ENCODE measurements at places on chromosomes 2 and 18.
A peak's percentile ranks its signal among the peaks of the same experiment; 100 is the strongest.

DNA sequence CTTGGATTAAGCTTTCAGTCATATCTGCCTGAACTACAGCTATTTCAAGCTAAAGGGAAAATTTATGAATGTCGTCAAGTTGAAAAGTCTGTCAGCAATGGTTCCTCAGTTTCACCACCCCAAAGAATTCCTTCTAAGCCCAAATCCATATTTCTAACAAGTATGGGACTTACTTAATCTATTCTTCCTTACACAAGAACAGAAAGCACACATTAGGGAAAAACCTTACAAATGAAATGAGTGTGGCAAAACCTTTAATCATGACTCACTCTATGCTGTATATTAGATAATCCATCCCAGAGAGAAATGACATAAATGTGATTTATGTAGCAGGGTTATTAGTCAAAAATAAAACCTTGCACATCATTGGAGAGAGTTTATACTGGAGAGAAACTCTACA, 78.9 kb downstream of the RAB31 start:
- DNase-seq, result no peak

GRCh38 chr2:149612122-149612521, 24.5 kb upstream of the MMADHC start:
- DNase-seq, result no peak

DNA sequence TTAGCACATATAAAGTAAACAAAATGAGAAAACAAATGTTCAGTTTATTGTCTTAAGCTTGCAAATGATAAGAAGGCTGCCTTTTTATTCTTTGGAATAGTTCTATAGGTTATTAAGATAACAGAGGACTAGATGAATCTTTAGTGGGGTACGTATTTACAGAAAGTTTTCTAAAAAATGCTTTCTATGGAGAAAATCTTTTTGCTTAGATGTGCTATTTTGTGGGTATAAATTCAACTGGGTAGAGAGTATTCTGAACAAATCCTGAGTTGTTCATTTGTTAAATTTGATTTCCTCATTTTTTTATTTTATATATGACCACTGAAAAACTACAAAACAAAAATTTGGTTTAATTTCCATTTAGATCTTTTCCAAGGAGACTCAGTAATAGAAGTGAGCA, 566.9 kb downstream of the PLCL1 start:
- DNase-seq, result no peak

- no peak for DNase-seq
Measured at GRCh38 chr18:8238507-8238906, 370.7 kb upstream of the RAB12 start.

DNA sequence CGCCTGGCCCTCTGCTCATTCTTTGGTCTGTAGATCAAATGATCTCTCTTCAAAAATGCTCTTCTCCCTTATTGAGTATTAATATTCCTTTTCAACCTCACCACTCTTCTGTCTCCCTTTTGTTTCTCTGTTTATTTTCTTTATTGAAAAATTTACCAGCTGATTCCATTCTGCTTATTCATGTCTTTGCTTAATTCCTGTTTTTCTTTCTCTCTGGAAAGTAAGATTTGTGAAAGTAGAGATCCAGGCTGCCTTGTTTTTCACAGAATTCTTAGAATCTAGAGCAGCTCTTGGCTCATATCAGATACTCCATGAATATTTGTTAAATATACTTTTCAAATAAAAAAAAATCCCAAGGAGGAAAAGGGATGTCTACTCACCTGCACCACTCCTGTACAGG, 157.0 kb downstream of the DOCK10 start:
- no peak for DNase-seq

GRCh38 chr2:75099521-75099922, 99.8 kb downstream of the TACR1 start:
- no peak for DNase-seq

- no peak for DNase-seq
Measured at GRCh38 chr2:28329184-28329583, 63.5 kb upstream of the FOSL2 start.

- DNase-seq, result no peak
Measured at GRCh38 chr18:40249390-40250080, 1705.5 kb upstream of the PIK3C3 start.

DNA sequence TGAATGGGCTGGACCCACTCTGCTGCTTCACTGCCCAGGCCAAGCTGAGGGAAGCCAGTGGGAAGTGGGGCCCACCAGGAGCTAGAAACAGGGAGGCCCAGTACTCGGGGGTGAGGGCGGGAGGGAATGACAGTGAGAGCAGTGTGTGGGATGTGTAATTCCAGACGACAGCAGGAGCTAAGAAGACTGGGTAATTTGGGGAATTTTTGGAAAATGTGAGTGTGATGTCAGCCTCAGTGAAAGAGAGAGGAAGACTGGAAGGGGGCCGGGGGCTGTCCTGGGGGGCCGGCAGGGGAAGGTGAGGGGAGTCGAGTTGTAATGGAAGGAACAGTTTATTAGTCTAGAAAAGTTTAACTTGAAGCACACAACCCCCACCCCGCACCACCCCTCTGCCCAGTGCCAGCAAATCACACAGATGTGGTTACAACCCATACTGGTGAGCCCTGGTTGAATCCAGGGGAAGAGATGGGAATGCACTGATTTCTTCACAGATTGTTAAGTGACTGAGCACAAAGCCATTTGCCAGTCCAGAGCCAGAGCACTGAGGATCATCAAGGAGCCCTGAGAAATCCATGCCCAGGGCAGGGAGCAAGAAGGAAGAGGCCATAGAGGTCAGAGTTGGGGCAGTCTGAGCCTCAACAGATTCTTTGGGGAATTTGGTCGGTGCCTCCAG, 76.7 kb upstream of the PKDCC start:
- no peak for DNase-seq

- DNase-seq, result no peak
Measured at GRCh38 chr2:199147216-199147615, 310.5 kb downstream of the SATB2 start.

DNA sequence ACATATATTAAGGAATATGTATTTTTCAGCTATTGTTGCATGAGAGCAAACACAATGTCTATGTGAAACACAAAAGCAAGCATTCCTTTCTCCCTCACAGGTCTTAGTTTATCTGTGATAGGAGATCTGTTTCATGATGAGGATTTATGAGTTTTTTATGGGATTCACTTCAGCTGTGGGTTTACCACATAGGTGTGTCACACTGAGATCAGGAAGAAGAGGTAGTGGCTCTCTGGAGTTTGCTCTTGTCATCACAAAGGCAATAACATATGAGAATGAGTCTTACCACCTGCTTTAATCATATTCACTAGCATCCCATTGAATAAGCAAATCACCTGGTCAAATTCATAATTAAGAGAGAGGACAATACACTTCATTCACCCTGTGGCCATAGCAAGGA, 960.3 kb upstream of the SLC39A10 start:
- no peak for DNase-seq

DNA sequence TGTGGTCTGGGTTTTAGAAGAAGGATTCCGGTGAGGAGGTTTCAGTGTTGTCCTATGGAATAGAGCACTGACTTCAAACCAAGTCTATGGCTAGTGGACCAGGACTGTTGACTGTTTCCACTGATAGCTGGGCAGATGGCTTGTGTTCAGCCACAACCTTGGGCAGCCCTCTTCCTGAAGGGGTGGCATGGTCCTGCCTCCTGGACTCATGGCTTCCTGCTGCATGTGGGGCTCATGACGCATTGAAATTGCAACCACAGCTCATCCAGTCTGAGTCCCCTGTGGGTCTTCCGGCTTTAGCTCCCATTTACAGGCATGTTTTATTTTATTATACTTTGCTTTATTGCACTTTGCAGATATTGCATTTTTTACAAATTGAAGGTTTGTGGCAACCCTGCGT, 105.0 kb downstream of the B3GNT2 start:
- peak; percentile 92 for DNase-seq

DNA sequence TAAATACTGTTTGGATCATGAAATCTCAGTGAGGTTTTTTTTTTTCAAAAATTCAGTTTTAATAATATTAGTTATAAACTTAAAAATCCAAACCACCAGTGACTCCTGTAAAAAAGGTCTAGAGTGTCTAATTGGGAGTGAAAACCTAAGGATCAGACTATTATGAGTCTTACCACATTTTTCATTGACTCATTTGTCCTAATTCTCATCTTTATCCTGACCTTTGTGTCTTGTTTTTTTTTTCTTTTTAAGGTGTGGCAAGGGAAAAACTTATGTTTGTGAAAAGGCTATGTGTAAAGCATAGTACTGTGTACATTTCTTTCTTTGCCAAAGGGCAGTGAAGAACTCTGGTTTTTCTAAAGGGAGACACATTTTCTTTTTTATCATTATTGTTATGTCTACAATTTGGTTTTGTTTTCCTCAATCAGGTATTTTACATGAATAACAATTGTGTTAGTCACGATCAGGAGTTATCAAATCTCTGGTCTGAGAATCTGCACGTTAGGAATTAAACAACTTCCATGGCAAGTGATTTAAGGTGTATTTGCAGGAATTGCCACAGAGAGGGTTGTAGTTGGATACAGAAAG, 52.6 kb downstream of the RHBDD1 start:
- no peak for DNase-seq

DNA sequence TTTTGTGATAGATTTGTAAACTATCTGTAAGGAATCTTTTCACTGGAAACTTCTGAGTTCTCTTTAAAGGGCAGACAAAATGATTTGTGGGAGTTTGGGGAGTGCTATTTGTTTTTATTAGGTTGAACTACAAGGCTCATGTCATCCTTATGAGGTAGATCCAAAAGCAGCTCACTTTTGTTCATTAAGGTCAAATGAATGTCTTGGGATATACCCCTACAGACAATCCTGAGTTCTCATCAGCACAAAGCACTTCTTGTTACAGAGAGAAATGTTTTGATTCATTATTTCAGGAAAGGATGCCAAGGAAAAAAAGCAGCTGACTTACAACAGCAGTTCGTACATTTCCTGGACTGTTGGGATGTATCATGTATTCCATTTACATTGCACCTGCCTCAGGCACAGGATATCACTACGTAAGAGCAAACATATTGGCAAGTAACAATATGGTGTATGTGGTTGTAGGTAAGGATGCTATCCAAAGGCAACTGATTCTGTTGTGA, 68.9 kb downstream of the DCC start:
- DNase-seq, result no peak

DNA sequence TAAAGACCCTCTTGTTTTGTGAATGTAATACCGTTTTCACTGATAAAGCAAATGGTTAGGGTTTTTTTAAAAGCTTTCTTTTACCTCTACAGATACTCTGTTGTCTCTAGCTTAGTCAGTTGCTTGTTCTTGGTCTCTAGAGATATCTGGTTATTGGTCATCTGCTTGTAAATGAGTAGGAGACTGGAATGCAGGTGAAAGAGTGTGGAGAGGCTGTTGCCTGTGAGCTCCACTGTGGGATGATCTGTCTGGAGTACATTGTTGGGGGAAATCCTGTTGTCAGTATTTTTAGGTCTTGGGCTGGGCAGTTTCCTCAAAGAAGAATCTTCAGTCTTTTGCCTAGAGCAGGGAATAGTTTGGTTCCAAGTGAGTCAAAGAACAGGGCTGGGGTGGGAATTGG, 67.7 kb downstream of the SMCHD1 start:
- no peak for DNase-seq

DNA sequence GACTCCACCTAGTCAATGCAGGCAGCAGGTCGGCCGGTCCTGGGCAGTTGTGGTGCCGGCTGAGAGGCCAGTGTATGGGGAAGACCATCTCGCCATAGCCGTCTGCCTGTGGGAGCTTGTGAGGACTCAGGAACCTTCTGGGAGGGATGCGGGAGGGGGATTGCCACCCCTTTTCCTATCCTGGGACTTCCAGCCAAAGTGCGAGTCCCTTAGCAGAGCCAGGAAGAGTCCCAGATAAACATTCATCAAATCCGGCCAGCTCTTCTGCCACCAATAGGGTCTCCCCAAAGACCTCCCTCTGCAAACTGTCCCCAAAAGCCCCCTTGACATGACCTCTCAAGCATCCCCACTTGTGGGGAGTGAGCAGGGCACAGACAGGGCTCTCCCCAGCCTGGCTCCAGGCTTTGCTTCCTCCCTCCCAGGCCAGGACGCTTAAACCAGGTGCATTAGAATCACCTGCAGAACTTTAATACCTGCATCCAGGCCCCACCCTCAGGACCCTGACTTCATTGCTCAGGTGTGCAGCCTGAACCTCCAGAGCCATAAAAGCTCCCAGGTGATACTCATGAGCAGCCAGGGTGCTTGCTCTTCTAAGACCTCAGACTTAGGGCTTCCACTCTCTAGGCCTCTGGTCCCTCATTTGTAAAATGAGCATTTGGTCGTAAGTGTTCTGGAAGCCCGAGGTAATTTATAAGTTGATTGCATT, 159.3 kb downstream of the CAPN13 start:
- no peak for DNase-seq

DNA sequence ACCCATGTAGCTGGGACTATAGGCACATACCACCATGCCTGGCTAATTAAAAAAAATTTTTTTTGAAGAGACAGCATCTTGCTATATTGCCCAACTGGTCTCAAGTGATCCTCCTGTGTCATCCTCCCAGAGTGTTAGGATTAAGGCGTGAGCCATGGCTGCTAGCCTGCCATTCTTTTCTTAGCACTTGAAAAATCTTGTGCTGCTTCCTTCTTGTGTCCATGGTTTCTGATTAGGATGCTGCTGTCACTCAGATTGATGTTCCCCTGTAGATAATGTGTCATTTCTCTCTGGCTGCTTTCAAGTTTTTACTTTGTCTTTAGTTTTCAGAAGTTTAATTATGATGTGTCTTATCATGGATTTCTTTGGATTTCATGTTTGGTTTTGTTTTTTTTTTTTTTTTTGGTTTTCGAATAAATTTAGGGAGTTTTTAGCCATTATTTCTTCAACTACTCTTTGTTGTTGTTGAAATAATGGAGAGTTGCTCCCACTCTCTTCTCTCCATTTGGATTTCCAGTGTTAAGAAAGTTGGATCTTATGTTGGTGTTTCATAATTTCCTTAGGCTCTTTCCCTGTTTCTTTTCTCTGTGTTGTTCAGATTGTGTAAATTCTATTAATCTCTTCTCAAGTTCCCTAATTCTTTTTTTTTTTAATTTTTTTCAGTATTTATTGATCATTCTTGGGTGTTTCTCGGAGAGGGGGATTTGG, 2.5 kb downstream of the ATP9B start:
- DNase-seq, result no peak

DNA sequence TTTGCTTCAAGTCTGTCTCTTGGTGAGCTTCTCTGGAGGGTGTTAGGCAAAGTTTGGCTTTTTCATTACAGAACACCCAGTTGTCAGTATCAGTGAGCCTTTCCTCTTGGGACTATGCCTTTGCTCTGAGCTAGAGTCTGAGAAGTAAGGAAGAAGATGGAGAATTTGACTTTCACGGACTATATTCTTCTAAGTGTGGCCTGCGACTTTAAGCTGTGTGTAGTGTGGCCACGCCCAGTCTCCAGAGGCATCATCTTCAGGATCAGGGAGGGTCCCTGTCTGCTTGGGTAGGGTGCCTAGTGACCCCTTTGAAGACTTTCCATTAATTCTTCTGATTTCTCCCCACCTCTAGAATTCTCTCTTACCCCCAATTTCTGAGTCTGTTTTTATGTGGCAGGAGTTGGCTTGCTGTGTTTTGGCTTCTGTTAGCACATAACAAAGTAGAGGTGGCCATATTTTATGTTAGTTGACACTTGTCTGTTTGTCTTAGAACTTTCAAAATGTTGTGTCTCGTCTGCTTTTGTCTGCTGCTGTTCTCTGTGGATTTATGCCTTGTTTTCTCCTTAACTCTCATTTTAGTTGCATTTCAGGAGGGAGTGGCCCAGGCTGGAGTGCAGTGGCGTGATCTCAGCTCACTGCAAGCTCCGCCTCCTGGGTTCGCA, 8.6 kb downstream of the PLEKHB2 start:
- DNase-seq, result no peak

GRCh38 chr2:68251187-68251854, 1.0 kb downstream of the PPP3R1 start:
- peak; percentile 59 for DNase-seq
